ENCODE measurements at places on chromosomes 3 and 15.

- DNase-seq = peak; percentile 26
These were observed 83.1 kb downstream of the DNAJB8 start for GRCh38 chr3:128383316-128384235.

GRCh38 chr15:71336671-71337070, 221.4 kb downstream of the THSD4 start:
- DNase-seq = no peak

DNA sequence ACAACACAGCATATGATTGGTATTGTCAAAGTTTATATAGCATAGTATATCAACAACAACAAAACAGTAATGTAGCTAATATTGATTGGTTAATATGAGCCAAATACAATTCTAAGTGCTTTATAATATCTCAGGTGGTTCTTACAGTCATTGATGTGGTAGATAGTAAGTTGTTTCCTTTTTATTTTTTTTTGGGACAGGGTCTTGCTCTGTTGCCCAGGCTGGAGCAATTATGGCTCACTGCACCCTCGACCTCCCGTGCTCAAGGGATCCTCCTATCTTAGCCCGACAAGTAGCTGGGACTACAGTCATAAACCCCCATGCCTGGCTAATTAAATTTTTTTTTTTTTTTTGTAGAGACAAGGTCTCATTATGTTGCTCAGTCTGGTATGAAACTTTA, 2.7 kb downstream of the RNF13 start:
- no peak for DNase-seq

DNA sequence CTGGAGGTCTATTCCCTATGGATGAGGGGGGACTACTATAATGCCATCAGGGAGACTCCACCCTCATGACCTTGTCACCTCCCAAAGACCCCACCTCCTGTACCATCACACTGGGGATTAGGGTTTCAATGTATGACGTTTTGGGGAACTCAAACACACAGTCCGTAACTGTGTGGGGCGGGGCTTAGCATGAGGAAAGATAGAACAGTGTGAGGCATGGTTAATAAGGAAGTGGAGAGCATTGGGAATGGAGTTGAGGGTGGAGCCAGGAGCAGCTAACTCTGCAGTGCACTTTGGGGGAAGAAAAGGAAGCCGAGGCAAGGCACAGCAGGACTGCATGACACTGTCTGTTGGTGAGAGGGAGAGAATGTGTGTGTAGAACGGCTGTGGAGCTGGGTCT, 90.9 kb upstream of the AGBL1 start:
- DNase-seq = no peak

- no peak for DNase-seq
These were observed 703 bp upstream of the LSAMP start for GRCh38 chr3:116445990-116446389.

DNA sequence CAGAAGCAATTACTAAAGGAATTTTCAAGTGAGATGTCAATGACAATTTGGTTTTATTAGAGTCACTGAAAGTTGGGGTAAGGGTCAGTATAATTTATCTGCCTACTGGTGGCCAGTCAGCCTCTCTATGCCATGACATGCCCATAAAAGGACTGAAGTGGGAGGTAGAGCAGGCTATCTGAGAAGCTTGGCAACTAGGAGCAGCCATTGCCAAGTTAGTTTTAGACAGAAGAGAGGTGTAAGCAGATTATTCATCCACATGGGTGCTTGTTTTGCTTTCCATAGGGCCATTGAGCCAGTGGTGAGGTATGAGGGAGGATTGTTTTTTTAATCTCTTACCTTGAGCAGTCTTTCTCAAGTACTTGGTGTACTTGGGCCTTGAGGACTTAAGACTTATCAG, 8.1 kb upstream of the RBP1 start:
- DNase-seq = no peak

DNA sequence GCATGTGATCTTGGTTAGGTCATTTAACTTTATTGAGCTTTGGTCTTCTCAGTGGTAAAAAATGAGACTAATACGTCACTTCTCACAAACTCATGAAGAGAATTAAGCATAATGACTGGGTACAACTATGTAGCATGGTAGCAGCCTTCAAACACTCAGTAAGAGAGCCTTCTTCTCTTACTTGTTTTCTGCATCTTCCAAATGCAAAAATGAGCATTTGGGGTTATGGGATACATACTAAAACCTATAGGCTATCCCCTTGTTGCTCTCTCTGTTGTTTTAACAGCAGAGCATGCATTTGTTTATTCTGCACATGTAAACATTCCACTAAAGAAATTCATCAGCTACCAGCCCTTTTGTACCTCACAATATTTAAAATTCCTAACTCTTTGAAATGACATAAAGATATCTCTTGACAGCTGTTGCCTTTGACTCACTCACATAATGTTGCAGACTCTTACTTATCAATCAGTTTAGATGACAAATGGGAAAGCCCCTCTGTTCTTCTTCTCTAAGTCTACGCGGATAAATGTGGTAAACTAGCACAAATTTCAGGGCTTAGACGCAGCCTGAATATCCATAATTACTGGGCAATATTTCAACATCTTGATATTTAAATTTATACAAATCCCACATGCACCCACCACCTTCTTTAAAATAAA, 327.3 kb upstream of the SATB1 start:
- DNase-seq = no peak

- no peak for DNase-seq
These were observed 6.3 kb downstream of the TSEN2 start for GRCh38 chr3:12490547-12490946.

DNA sequence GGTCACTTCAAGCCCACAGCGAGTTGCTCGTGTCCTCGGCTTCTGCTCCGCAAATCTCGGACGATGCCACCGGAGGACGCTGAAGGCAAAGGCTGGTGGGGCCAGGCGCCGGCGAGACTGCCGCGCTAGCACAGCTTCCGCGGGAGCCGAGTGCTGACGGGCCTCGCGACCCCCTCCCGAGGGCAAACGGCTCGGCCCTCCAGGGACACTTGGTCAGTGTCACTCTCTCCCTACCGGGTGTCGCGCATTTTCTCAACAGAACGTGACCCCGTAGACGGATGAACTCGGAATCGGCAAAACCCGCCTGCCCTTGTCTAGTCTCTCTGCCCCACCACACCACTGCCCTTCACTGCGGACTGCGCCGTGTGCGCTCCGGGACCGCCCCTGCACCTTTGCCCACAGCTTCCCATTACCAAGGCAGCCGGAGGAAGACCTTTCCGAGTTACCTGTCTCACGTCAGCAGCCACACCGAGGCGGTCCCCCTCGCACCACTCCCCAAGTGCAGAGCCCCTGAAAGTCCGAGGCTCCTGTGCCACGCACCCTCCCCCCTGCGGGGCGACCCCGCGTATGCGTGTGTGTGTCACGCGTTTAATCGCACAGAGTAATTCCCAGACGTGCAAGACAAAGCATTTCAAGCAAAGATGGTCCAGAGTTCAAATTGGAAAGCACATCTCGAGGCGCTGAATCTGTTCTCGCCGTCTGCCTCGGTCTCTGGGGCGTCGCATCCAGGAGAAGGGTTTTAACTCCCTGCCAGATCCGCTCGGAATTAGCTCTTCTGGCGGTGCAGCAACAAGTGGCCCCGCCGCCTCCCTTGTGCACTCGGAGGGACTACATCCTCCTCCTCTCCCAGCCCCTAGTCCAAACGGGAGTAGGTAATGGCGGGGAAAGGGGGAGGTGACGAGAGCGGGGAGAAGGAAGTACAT, 245.0 kb upstream of the TOPAZ1 start:
- no peak for DNase-seq

DNA sequence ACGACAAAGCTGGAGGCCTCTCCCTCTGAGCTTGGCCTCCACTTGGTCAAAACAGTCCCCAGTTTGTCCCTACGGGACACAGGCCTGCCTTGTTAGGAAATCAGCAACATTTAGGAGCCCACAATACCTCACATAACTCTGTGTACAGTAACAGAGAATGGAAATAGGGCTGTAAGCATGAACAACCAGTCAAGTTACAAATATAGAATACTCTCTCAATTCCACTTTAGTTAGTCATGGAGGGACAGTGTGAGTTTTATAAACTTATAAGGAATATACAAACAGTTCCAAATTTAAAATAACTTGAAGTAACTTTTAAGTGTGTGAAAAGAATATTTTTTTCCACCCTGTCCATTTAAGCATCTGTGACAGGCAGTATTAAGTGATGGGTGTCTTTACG, 129.4 kb downstream of the PGPEP1L start:
- no peak for DNase-seq

- DNase-seq = no peak
These were observed 15.8 kb upstream of the NSMCE3 start for GRCh38 chr15:29285386-29285785.

GRCh38 chr3:42099020-42099765, 8.0 kb downstream of the TRAK1 start:
- no peak for DNase-seq

DNA sequence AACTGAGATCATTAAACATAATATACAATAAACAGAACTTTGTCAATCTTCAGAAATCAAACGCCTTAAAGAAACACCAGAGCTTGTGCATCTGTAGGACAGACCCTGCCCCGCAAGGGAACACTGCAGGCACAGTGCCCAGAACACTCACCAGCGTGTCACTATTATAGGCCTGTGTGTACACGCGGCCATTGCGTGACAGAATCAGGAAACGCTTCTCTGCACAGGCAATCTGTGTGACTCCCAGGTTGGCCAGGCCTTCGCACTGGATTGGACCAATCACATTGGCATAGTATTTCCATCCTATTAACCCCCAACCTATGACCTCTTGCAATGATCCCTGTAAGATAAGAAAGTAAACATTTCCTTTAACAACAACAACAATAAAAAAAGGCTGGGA, 52.9 kb downstream of the HERC2 start:
- no peak for DNase-seq

All from activated naive CD4-positive, alpha-beta T cell treated with Interleukin-2 at 50 U/mL for 16 hours (primary cell).